Chondrocyte (in vitro differentiated cells): ENCODE measurements at places on chromosomes 7 and 10. TPM values are rescaled to one million over a fixed set of nuclear protein-coding genes. Genes with fewer than 3 reads are reported as not detected.
A peak's percentile ranks its signal among the peaks of the same experiment; 100 is the strongest.

DNA sequence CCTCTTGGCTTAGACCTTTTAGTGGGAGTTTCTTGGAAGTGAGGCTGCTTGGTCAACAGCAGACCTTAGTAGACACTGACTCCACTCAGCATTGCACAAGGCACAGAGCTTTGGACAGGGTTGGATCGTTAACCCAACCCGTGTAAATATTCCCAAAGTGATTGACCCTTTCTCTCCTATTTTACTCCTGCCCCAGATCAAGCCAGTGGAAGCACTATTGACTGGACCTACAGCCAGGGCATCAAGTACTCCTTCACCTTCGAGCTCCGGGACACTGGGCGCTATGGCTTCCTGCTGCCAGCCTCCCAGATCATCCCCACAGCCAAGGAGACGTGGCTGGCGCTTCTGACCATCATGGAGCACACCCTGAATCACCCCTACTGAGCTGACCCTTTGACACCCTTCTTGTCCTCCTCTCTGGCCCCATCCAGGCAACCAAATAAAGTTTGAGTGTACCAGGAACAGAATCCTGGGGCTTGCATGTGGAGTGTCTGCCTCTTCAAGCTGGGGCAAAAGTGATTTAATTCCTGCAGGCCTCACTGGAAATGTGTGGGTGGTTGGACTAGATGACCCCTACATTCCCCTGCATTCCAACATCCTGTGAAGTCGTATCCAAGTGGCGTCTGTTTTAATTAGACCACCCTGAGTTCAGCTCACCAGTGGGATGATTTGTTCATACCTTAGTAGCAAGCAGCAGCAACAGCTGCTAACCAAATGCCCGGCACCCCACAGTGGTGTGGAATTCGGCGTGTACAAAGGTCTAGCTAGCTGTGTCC is 7.5 kb downstream of the CPA1 start:
- no peak overlapping the region for H3K4me3 ChIP-seq
- peaks cover 25% of the 10 kb centered on the region for H3K4me1 ChIP-seq
- H3K27ac ChIP-seq, result peak overlapping the region; percentile 34
- H3K27me3 ChIP-seq, result no peaks in the 10 kb centered on the region
- DNase-seq, result no peak

DNA sequence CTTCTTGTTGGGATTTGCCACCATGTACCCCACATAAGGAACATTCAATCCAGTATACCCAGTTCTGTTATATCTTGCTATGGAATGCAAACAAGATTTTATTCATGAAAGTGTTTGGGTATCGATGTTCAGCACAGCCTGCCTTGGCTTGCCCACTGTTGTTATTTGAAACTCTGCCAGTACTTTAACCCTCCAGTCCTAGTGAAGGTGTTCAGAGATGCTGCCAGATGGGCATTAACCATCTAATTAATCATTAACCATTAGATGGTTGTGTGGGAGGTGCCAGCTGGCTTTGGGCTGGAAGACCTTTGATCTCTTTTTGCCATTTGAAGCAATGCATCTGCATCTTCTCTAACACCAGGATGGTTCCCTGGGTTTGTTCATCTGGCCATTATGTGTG is 363.0 kb downstream of the SH2D4B start:
- peaks cover 3% of the 10 kb centered on the region for H3K27me3 ChIP-seq
- no peak overlapping the region for H3K4me3 ChIP-seq
- no peak for DNase-seq
- no peaks in the 10 kb centered on the region for H3K4me1 ChIP-seq
- no peaks in the 10 kb centered on the region for H3K36me3 ChIP-seq

- H3K27ac ChIP-seq, result no peak overlapping the region
- peaks cover 3% of the 10 kb centered on the region for H3K27me3 ChIP-seq
- no peak for DNase-seq
- no peaks in the 10 kb centered on the region for H3K36me3 ChIP-seq
- no peaks in the 10 kb centered on the region for H3K4me1 ChIP-seq
These were observed 184.7 kb upstream of the PCDH15 start for GRCh38 chr10:54985732-54986131.

GRCh38 chr10:73368238-73368637 is 9.6 kb upstream of the CFAP70 start:
- H3K4me1 ChIP-seq, result no peaks in the 10 kb centered on the region
- no peak for DNase-seq
- no peak overlapping the region for H3K4me3 ChIP-seq
- peaks cover 27% of the 10 kb centered on the region for H3K36me3 ChIP-seq
- H3K27me3 ChIP-seq, result no peaks in the 10 kb centered on the region

IDE gene
- 42.0 to 57.5 TPM (median 44.6 TPM) in 3 replicates for total RNA-seq

PLXNA4 gene
- total RNA-seq, result 11.3 to 57.7 TPM (median 13.0 TPM) in 3 replicates

DNA sequence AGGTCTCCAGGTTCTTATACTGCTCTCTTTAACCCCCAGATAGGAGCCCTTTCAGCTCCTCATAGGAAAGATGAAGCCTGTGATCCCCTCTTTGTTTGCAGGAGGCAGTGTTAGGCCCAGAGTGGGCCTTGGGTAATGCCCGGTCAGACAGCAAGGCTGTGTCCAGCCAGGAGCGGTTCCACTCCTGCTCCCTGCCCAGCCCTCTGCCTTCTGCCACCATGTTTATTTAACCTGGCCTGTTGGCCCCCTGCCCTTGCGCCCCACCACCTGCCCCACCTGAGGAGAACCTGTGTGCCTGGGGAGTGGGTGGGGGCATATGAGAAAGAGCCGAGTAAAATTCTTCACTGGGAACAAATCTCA is 24.3 kb downstream of the CDH23 start:
- no peak overlapping the region for H3K27ac ChIP-seq
- H3K4me1 ChIP-seq, result no peaks in the 10 kb centered on the region
- no peak overlapping the region for H3K4me3 ChIP-seq
- H3K36me3 ChIP-seq, result no peaks in the 10 kb centered on the region
- no peak for DNase-seq

- no peak for DNase-seq
- no peaks in the 10 kb centered on the region for H3K27me3 ChIP-seq
- no peak overlapping the region for H3K27ac ChIP-seq
- H3K4me1 ChIP-seq, result peaks cover 12% of the 10 kb centered on the region
These were observed 14.2 kb upstream of the MTPN start for GRCh38 chr7:135991322-135991721.

DNA sequence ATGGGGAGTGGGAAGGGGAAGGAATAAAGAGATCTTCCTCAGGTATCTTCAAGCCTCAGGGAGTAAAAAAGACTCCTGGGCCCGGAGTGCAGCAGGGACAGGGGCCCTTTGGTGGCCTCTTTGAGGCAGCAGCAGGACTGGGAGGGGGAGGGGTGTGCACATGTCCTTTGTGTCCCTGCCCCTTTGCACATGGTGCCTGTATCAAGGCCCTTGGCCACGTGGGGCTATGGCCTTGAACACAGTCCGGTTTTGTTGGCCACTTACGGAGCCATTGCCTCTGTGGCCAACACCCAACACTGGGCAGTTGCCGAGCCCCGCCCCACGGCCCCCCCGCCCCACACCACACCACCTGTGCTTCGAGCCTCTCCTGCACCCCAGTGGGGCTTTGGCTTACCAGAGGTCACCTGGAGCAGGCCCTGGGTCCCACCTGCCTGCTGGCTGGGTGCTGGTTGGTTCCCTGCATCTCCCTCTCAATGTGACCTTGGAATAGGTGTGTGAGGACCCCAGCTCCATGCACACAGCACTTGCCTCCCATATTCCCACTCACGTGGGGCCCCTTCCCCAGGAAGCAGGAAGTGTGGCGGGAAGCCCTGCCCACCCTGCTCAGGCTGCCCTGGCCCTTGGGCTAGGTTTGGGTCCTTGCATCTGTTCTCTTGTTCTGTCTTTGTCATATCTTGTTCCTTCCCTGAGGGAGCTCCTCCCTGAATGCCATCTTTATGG is 5.4 kb downstream of the SAP25 start:
- H3K36me3 ChIP-seq, result peaks cover 1% of the 10 kb centered on the region
- no peaks in the 10 kb centered on the region for H3K27me3 ChIP-seq
- no peak for DNase-seq

DNA sequence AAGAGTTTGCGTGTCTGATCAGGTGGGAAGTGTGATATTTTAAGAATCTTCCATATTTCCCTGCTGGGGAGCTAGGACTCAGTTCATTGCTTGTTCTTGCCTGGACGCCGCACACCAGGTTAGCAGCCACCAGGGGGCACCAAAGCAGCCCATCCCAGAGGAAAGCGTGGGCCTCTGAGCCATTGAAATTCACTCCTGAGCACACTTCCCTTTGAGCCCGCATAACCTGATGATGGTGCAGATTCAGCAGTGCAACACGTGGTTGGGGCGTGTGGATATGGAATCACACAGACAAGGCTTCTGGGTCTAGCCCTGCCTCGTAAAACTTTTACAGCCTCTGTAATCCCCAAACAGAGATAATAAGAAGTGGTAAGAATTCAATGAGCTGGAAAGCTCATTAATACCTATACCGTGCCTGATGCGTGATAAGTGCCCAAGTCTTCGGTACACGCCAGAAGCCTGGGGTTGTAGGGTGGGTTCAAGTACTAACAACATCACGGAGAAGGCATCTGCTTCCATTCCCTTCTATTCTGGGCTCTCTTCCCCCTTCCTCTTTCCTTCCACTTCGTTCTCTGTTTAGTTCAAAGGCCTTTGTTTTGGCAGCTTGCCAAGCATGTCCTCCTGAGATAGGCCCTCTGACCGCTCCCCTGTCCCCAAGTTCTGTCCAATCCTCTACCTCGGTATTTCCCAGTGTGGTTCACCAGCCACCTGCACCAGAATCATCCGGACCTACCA is 130.1 kb upstream of the KMT2E start:
- H3K4me1 ChIP-seq, result peaks cover 14% of the 10 kb centered on the region
- H3K27ac ChIP-seq, result peak overlapping the region; percentile 62
- no peak for DNase-seq
